Epithelial cell of prostate (primary cell): ENCODE measurements at places on chromosomes 6 and 20.

DNA sequence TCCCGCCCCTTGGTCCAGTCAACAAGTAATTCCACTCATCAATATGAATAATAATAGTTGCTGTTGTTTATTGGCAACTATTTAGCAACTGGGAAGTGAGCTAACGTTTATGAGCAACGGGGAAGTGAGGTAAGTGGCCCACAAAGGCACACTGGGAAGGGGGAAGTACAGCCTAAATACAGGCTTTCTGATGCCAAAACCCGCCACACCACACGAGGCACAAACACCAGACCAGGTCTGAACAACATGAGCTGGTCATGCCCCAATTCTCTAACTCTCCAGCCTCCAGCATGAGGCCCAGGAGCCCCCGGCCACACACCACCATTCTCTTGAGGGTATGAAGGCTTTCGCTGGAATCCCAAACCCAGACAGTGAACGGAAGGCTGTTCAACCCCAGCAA lies 50.8 kb downstream of the PREX1 start:
- DNase-seq, result no peak

- DNase-seq, result no peak
These were observed 71.3 kb upstream of the SLC2A12 start for GRCh38 chr6:134123666-134124208.

DNA sequence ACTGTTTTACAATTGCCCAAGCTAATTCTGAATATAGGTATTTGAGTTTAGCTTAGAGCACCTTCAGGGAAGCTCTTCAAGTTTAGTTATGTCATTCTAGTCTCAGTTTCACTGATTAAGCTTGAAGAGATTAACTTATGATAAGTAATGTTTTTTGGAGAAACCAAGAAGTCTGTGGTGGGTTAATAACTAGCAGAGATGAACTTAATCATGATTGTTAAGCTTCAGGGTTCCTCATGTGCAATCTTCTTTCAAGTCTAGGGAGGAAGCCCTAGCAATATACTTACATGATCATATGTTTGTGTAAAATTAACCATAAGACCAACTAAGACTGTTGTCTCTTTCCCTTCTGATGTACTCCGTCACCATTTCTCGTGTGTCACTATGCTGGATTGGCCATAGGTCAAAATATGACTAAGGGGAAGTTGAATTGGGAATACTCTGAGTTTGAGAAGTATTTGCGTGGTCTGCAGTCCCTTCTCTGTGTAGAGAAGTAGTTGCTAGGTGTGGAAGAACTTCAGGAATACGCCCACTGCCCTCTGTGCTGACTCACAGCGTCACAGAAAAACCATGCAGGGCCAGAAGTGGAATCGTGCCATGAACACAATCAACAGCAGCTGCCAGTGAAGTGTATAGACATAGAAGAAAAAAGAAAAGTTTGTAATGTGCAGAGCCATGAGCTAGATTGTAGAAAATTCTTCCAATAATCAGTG lies 88.3 kb downstream of the SH3BGRL2 start:
- DNase-seq, result no peak

DNA sequence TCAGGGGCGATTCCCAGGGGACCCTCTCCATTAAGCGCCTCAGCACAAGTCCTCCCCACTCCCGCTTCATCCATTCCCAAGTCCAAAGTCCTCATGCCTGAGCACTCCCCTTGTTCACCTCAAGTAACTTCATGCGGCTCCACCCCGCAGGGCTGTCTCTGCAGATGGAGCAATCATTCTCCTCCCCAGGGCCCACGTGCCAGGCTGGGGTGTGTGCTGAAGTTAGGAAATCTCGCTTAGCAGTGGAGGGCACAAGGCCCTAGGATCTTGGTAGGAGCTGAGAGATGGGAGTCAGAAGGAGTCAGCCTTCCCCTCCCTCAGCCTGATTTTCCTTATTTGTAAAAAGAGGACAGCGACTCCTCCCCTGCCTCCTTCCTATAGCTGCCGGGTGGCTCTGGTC lies 3.5 kb downstream of the TGM3 start:
- DNase-seq, result no peak

- no peak for DNase-seq
These were observed 416.1 kb downstream of the BCKDHB start for GRCh38 chr6:80522576-80522975.

GRCh38 chr6:47165918-47166317 lies 123.8 kb upstream of the ADGRF1 start:
- no peak for DNase-seq

- no peak for DNase-seq
These were observed 584 bp downstream of the KIF13A start for GRCh38 chr6:17986656-17987446.

GRCh38 chr6:163730246-163731210 lies 316.0 kb downstream of the QKI start:
- DNase-seq, result no peak

DNA sequence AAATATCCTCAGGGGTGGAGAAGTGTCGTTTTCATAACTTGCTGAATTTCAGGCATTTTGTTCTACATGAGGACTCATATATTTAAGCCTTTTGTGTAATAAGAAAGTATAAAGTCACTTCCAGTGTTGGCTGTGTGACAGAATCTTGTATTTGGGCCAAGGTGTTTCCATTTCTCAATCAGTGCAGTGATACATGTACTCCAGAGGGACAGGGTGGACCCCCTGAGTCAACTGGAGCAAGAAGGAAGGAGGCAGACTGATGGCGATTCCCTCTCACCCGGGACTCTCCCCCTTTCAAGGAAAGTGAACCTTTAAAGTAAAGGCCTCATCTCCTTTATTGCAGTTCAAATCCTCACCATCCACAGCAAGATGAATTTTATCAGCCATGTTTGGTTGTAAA lies 20.3 kb upstream of the MAPK13 start:
- DNase-seq, result no peak

DNA sequence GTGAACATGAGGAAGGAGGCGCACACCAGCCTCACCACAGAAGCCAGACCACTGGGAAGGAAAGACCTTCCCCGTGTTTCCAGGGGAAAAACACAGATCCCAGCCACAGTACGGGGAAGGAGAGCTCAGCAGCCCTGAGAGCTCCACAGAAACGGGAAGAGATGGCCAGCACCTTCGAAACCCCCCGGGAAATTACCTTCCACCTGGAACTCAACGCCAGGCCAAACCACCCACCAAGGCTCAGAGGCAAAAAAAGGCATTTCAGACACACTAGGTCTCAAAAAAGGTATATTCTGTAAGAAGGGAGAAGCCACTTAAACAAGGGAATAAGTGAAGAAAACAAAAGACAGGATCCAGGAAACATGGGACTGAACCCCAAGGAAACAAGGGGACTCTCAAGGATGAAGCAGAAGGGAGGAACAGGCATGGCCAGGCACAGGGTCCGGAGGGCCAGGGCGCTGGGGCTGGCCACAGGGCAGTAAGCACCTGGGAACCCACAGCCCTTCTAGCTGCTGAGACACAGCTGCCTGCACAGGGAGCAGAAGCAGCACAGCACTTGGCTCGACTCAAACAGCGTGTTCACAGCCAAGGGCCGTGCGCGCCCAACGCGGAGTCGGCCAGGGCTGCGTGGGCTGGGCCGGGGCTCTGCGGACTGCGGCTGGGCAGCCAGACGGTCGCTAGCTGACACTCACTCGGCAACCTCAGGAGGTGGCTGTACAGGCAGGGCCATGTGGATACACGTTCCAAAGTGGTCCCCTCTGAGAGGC lies 44.6 kb downstream of the TAF4 start:
- no peak for DNase-seq

DNA sequence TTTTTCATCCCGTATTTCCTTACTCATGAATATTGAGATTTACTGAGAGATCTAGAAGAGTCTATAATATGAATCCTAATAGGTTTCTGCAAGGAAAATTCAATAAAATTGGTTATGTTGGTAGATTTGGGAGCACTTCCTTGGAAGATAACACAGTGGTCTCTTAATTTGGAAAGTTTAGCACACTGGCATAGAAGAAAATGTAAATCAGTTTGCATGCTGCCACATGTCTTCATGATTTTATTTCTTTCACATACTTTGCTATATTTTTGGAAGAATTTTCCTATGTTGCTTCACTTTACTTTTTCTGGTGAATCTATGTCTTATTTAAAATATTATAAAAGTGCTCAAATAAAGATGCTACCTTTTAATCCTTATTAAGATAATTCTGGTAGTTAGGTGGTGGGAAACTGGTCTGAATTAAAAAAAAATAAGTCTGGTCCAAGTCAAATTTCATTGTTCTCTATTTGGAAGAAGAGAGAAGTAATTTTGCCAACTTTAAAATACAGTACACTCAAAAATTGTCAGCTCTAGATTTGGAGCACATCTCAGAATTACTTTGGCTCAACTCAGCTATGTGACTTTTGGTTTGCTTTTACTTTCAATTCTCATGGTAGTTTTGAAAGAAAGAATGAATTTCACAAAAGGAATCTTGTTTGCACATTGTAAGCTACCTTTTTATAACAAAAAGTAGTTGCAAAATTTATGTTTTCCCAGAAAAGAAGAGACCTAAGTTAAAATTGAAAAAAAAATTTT lies 197.3 kb downstream of the CENPW start:
- no peak for DNase-seq

DNA sequence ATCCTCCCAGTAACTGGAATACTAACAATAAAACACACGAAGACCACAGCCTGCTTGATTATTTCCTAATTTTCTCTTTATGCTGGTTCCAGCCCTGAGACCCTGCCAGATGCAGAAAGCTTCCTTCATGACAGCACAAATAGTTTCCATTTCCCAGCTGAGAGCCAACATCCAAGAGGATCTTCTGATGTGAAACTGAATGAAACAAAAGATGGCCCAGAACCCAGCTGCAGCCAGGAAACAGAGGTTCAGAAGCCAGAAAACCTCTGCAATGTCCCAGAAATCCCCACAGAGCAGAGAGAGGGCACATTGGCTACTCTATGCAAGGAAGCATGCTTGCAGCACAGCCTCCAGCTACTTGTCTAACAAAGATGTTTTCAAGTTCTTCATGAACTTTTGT lies 61.8 kb upstream of the PLEKHG1 start:
- no peak for DNase-seq

DNA sequence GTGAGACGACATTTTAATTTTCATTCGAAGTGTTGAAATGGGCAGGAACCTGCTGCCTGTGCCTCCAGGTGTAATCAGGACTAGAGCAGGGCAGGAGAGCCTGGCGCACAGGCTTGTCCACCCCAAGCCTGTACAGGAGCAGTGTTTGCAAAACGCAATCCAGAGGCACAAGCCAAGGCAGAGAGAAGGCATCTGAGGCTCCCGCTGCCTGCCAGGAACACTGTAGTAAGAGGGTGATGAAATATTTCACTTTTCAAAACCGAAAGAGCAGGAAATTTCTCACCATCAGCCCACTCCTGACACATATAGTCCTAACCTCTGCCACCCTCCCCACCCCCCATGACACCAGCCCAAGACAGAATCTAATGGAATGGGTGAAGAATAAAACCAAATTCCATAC lies 132.5 kb downstream of the RTN4IP1 start:
- peak; percentile 69 for DNase-seq

- DNase-seq, result no peak
These were observed 164.2 kb downstream of the SLC24A3 start for GRCh38 chr20:19376451-19377229.

DNA sequence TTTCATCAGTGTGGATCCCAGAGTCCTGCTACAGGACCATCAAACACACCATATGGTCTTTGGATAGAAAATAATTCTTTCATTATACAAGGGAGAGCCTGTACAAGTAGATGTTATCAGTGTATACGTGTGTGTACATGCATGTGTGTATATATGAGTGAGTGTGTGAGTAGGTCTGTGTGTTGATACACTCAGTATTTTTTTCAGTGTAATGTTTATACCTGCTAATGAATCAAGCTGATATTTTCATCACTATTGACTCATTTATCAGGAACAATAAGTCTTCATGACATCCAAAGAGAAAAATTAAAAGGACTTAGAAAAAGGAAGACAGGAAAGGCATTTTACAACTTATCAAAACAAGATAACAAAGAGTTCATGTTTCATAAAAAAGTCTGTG lies 66.5 kb downstream of the EPM2A start:
- peak; percentile 12 for DNase-seq

- DNase-seq, result no peak
These were observed 15.5 kb downstream of the NOL4L start for GRCh38 chr20:32569380-32570305.

- DNase-seq, result no peak
These were observed 3.5 kb downstream of the FOXO3 start for GRCh38 chr6:108564178-108564577.

- no peak for DNase-seq
These were observed 21.9 kb downstream of the SLC17A5 start for GRCh38 chr6:73631849-73632248.

GRCh38 chr6:16676978-16677377 lies 84.3 kb downstream of the ATXN1 start:
- no peak for DNase-seq

- no peak for DNase-seq
These were observed 19.3 kb downstream of the SULF2 start for GRCh38 chr20:47765691-47766594.

- no peak for DNase-seq
These were observed 656.2 kb downstream of the FRK start for GRCh38 chr6:115404446-115404845.

DNA sequence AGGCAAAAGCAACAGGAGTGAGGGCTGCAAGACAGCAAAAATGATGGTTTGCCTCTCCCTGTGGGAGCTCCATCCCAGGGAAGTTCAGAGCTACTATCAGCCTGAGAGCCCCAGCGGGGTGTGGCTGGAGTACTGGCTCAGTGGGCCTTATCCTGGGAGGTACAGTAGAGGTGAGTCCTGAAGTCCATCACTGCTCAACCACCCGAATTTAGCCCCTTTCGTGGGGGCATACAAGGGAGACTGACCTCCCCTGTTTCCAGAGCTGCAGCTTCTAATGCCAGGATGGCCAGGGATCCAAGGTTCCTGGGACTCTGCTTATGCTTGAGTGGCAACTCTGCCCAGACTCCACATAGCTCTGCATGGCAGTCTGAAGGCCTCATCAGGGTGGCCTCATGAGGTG lies 617.8 kb downstream of the MMUT start:
- no peak for DNase-seq

- no peak for DNase-seq
These were observed 41.6 kb upstream of the CARMIL1 start for GRCh38 chr6:25237579-25237978.

DNA sequence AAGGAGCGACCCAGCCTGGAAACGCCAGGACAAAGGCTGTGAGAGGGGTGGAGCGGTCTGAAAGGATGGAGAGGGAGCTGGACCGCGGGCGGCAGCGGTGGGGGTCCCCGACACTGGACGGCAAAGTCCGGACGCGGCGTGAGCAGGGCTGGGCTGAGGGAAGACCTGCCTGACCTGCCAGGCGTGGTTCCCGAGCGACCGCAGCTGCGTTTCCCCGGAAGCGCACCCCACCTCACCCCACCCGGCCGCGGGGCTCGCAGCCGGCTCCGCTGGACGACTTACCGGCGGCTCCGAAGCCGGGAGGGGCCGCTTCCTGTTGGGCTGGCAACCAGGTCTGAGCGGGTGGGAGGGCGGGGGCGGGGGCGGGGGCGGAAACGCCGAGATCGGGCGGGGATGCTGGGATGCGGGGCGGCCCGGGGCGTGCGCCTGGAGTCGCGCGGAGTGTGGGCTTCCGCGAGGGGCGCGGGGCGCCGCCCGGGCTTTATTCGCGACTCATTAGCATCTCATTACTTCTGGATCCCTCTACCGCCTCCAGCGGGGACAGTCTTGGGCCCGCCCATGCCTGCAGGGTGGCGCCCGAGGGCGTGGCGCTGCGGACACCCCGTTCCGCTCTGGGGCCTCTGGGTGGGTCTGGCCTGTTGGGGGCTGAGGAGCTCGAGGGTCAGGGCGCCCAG lies at the start of gene MICAL1:
Gene MICAL1 (minus strand): TSS at position 336 of the 674 bp plus-strand sequence. CDS start 1,576 bp downstream, outside the sequence.
- no peak for DNase-seq

GRCh38 chr6:98343004-98343403 lies 491.4 kb upstream of the POU3F2 start:
- DNase-seq, result no peak
